ENCODE measurements at places on chromosomes 6 and 20.

DNA sequence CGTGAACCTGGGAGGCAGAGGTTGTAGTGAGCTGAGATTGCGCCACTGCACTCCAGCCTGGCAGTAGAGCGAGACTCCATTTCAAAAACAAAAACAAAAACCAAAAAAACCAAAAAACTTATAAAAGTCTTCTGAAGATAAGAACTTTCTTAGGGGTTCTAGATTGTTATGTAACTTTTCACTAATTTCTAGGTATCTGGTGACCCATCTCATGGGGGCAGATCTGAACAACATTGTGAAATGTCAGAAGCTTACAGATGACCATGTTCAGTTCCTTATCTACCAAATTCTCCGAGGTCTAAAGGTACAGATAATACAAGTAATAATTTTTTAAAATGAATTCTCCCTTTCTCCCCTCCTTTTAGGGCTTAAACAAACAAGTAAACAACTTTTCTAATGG is 45.1 kb downstream of the MAPK14 start:
- DNase-seq: no peak

DNA sequence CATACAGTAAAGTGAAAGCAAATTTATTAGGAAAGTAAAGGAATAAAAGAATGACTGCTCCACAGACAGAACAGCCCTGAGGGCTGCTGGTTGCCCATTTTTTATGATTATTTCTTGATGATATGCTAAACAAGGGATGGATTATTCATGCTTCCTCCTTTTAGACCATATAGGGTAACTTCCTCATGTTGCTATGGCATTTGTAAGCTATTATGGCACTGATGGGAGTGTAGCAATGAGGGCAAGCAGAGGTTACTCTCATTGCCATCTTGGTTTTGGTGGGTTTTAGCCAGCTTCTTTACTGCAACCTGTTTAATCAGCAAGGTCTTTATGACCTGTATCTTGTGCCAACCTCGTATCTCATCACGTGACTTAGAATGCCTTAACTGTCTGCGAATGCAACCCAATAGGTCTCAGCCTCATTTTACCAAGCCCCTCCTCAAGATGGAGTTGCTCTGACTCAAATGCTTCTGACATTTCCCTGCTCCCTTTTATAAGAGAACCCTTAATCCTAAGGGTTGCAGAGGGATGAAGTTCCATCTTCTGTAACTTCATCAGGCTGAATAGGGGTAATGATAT is 280.1 kb upstream of the RGS17 start:
- DNase-seq: no peak

GRCh38 chr20:37643400-37643799 is 50.4 kb upstream of the CTNNBL1 start:
- no peak for DNase-seq

DNA sequence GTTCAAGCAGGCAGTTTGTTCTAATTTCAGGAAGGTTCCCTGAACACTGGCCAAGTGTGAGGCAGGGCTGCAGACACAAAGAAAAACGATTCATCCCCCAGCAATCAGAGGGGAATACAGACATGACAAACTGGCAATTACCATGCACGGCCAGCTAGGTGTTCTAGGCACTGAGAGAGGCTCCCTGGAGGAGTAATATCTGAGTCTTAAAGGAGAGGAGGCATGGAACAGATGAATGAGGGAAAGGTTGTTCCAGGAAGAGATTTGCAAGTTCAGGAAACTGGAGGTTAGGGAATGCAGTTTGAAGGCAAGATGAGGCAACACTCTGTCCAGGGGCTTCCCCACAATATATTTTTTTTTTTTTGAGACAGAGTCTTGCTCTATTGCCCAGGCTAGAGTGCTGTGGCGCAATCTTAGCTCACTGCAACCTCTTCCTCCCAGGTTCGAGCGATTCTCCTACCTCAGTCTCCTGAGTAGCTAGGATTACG is 11.1 kb downstream of the RRAGD start:
- DNase-seq: no peak

All from CD4-positive, alpha-beta T cell treated with Interleukin-6 at 100 ng/mL for 8 hours (primary cell).